Mammary epithelial cell (primary cell): ENCODE measurements at places on chromosomes 11 and 22. TPM values are rescaled to one million over a fixed set of nuclear protein-coding genes. Genes with fewer than 3 reads are reported as not detected.

- DNase-seq = no peak
These were observed 59.4 kb downstream of the MICAL2 start for GRCh38 chr11:12169822-12170221.

Gene RASSF10
- 6.0 TPM for total RNA-seq

Gene MMP7
- total RNA-seq = not detected in 2 replicates

Gene FGF4
- total RNA-seq = not detected in 2 replicates

Gene APOC3
- not detected for total RNA-seq

- DNase-seq = no peak
These were observed 71.0 kb downstream of the IGLL5 start for GRCh38 chr22:22958621-22959020.

- DNase-seq = peak; percentile 37
These were observed 47.2 kb downstream of the DBX1 start for GRCh38 chr11:20113149-20113438.

DNA sequence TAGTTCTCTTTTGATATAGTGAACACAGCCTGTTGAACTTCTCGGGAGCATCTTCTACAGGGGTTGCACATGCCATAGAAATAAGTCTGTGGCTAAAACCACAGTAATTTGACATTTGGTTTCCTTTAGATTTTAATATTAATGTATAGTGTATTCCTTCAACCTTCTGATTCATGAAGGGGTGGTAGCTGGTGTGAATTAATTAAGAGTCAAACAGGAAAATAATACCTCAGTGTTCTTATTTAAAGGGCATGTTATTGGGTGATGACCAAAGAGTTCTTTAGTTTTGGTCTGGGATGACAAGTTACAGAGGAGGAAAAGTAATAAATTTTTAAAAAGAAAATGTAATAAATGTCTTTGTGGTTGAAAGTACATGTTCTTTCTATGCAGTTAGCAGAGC, 86.8 kb downstream of the PDHX start:
- no peak for DNase-seq

Gene IRAG1
- 2.0 TPM for total RNA-seq

Gene ABCG4
- total RNA-seq = 0.21 and 1.4 TPM in 2 replicates

DNA sequence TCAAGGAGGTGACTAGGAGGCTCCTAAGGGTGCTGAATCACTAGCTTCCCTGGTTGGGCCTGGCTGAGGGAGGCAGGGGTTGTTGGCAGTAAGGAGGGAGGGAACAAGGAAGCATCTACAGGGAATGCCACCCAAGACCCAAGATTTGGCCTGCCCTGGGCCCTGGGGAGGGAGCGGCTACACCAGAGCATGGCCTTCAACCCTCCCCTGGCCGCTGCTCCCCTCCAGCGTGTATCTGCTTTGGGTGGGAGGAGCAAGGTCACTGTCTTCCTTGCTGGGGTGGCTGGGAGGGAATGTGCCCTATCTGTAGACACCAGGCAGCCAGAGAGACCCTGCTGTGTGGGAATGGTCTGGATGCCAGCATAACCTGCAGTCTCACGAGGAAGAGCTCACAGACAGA, 29.5 kb upstream of the MYEOV start:
- DNase-seq = no peak

DNA sequence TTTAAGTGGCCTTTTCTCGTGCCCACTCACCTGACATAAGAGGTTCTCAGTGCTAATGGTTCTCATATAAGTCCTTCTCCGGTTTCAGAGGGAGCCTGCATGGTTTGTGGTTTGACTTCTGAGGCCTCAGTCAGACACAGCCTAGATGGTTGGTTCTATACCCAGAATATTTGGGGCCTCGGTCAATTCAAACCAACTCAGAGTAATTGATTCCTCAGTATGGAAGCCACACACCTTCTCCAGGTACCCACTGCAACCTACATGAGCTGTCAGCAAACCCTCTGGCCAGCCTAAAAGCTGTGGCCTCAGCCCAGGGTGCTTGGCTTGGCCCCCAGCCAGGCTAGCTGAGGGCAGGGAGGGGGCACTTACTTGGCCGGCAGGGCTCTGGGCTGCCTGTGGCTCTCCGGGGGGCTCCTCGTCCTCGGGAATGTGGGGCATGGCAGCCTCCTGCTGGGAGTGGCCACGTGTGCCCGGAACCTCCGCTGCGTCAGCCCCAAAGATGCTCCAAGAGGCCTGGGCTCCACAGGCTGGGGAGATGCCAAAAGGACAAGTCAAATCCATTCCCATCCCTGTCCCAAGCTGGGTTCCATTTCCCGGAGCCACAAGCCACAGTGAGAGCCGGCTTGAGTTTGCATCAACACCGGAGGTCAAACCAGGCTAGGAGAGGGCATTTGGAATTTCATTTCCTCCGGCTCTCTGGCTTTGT, 41.7 kb downstream of the IRAG1 start:
- no peak for DNase-seq

GRCh38 chr11:103870821-103871309, 165.6 kb upstream of the DDI1 start:
- DNase-seq = no peak

Gene ZFPL1
- 40.0 and 46.5 TPM in 2 replicates for total RNA-seq

- DNase-seq = peak; percentile 32
These were observed 32.1 kb upstream of the GNB1L start for GRCh38 chr22:19886605-19887255.

Gene PRPF19
- 70.0 TPM for total RNA-seq

DNA sequence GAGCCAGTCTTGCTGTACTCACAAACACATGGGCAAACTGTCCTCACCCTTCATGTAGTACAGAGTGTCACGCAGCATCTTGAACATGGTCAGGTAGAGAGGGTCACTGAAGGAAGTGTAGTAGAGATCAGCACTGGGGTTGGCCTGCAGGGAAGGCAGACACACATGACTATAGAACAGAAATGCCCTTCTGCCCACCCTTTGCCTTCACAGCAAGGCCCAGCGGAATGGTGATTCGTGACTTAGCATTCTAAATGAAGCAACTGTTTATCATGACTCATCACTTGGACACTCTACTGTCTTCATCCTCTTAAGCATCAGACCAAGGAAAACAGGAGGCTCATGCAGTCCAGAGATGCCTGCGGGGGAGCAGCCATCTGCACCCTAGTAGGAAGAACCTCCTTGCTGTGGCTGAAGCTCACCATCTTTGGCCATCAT, 33.4 kb downstream of the SERPIND1 start:
- peak; percentile 62 for DNase-seq

DNA sequence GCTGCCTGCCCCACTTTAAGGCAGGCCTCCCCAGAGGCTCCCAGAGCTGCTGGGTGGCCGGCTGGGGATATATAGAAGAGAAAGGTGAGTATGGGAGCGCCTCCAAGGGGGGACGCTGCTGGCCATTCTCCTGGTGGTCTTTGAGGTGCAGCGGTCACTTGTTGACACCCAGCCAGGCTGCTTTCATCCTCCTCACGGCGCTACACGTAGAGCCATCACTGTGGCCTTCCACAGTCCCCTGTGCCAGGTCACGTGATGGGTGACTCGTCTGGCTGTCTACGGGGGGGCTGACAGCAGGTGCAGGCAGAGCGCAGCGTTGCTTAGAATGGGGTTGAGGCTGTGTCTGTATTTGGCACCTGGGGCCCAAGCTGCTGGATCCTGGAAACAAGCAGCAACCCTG, 1.9 kb downstream of the ACR start:
- DNase-seq = no peak

GRCh38 chr11:45470151-45470793, 184.1 kb upstream of the SYT13 start:
- DNase-seq = no peak

DNA sequence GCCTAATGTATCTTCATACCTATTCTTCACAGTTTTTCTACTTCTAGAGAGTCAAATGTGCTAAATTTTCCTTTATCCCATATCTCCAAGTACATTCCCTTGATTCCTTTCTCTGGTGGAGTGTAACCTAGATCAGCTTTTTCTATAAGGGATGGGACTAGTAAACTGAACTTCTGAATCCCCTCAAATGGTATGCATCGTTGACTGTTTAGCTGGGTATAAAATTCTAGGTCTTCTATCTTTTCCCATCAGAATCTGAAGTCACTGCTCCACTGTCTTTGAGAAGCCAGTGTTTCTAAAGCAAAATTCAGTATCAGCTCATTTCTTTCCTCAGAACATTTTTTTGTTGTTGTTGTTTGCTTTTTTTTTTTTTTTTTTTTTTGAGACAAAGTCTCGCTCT, 1256.8 kb downstream of the BRD1 start:
- DNase-seq = no peak

GRCh38 chr22:45863981-45864751, 112.8 kb downstream of the WNT7B start:
- peak; percentile 24 for DNase-seq

- DNase-seq = no peak
These were observed 7.0 kb upstream of the TBC1D10A start for GRCh38 chr22:30333707-30334087.

DNA sequence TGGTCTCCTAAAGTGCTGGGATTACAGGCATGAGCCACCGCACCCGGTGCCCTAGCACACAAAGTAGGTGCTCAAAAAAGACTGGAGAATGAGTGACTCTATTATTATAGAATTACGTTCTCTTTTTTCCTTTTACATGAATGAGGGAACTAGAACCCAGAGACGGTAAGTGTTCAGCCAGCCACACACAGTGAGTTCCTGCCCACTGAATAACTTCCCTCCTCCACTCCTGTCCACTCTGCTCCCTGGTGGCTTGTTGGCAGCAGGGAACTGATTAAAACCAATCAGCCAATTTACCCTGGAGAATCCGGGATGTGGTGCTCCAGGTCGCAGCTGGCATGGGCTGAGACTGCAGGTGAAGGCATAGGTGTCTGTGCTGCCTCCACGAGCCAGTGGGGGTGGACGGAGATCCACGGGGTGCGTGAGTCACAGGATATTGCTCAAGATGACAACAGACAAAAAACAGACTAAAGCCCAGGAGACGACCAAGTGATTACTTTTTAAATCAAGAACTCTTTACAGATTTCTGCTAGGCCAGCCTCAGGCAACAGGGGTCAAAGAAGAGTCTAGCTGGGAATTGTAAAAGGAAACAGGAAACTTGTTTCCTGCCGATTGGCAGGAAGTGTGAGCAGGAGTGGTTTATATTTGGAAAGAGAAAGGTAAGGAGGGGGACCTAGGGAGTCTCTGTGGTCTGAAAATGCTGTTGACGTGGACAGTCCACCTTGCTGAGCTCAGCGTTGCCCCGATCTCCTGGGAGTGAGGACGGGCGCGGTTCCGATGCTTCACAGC, 95.2 kb upstream of the TP53I11 start:
- DNase-seq = peak; percentile 75

DNA sequence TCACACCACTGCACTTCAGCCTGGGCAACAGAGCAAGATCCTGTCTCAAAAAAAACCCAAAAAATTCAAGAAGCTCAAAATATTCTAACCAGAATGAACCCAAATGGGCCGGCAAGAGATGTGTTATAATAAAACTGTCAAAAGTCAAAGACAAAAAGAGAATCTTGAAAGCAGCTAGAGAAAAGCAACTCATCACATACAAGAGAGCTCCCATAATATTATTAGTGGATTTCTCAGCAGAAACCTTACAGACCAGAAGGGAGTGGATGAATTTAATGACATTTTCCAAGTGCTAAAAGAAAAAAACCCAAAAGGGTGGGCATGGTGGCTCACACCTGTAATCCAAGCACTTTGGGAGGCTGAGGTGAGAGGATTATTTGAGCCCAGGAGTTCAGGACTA, 22.9 kb upstream of the HORMAD2 start:
- no peak for DNase-seq

Gene CYB5R2
- 17.6 and 23.6 TPM in 2 replicates for total RNA-seq

- DNase-seq = no peak
These were observed 42.8 kb downstream of the EXT2 start for GRCh38 chr11:44138286-44138685.

DNA sequence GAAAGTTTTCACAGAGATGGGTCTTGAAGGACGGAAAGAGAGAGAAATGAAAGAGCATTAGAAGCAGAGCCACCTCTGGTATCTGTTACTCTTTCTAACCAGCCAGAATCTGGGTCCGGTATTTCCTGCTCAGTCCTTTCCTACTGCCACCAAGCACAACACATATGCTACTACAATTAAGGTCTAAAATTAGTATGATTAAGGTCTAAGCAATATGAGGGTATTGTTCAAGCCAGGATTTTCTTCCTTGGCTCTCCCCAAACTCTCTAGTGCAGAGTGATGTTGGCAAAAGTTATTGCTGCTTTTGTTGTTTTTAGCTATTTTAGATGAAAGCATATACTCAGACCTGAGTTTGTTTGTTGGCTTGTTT, 59.2 kb upstream of the EED start:
- no peak for DNase-seq

DNA sequence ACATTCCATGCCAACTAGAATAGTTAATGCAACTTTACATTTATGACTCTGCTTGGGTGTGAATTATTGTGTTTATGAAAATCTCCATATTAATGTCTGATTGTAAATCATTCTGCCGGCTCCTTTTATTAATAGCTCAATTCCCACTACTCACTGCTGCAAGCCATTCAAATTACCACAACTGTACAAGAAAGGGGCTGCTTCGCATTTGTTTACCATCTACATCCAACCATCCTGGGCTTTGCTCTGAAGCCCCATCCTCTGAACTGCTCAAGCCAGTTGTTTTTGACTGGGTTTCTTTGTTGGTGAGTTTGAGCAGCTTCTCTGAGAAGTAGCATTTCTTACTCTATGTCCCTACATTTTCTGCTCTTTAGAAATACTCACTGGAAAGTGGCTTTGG, 451.6 kb upstream of the CADM1 start:
- DNase-seq = no peak
